ENCODE measurements at places on chromosomes 2 and 18.

DNA sequence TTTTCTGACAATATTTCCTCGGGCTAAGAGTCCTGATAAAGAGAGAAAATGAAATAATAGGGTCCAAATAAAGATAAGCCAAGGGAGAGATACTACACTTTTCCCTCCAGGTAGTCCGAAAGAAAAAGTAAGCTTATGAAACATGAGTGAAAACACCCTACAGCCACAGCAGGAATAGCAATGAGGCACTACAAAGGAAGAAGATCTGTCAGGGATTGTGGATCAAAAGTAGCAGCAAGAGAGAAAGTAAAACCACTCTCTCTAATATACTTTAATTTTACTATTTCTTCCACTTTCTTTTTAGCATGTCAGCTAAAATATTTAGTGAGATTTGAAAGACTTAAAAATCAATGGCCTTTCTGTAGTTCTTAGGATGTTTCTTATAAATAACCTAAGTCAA is 1601.8 kb downstream of the LRP1B start:
- no peak for DNase-seq

GRCh38 chr18:8229787-8230186 is 379.4 kb upstream of the RAB12 start:
- no peak for DNase-seq

DNA sequence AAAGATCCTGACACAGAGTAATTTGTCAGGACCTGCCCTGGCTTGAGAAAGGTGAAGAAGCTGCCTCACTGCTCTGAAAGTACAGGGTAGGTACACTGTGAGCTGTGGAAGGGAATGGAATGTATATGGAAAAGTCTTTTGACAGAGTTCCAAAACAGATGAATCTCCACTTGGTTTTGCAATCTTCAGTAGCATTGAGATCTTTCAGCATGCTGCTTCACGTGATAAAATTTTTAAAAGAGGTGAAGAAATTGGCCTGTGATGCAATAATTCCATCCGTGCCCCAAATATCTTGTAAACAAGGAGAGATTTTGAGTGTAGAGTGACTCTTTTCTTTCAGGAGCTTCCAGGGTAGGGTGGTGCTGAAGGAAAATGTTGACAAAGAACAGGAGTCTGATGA is 123.1 kb downstream of the OSR1 start:
- DNase-seq = no peak

DNA sequence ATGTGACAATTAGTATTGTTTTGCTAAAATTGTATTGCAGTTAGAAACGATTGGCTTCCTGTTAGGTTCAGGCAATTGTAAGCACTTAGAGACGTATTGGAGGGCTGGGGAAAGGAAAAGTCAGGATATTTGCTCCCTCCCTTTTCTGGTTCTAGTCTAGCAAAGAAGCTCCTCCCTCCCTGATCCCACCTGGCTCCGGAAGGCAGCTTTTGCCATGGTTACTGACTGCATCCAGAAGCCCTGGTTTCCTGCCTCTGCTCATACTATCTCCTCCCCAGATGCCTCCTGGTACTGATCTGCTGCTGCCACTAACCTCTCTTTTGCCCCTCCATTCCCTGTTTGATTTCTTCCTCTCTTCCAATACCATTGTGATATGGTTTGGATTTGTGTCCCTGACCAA is 275.9 kb downstream of the MREG start:
- no peak for DNase-seq

DNA sequence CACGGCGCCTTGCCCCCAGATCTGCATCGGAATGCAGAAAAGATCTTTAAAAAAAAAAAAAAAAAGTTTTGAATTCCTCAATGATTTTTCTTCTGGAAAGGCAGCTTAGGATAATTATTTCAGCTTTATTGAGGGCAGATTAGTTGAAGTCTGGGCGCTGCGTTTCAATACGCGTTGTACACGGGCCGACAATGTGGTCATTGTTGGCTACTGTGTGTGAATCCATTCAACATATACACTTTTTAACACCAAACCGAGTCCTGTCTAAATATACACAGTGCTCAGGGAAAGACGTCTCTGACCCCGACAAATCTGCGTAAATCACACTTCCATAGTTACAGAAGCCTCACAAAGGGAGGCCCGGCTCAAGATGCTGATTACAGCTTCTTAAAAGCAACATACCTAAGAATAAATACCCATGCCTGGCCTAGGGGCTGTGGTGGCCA is 1.4 kb upstream of the SIX3 start:
- DNase-seq = no peak

- no peak for DNase-seq
Measured at GRCh38 chr2:98571796-98572195, 36.5 kb downstream of the COA5 start.

- no peak for DNase-seq
Measured at GRCh38 chr2:46580416-46580815, 101.1 kb downstream of the TMEM247 start.

DNA sequence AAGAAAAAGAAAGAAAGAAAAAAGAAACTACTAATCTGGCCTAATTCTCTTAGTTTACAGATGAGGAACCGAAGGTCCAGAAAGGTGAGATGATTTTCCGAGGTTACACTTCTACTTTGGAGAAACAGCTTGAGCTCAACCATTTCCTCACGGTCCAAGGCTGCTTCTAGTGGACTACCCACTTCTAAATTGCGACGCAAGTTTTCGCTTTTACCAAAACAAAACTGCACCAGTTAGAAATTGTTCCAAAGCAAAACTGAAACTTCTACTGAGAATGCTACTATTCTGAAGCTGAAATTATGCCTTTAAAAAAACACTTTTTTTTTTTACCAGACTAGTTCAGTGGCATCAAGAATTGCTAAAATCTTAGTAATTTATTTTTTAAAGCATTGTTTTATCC is 101.6 kb downstream of the INO80D start:
- DNase-seq = no peak

DNA sequence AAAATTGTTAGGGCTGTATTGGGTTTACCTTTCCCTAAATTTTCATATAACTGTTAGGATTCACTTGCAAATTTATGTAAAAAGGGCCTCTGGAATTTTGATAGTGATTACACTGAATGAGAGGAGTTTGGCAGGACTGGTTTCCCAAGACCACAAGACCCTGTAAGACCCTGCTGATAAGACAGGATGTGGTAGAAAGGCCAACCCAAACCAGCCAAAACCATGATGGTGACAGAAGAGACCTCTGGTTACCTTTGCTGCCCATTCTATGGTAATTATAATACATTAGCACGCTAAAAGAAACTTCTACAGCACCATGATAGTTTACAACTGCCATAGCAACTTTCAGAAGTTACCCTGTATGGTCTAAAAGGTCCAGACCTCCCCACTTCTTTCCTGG is 8.3 kb upstream of the CASP10 start:
- no peak for DNase-seq

DNA sequence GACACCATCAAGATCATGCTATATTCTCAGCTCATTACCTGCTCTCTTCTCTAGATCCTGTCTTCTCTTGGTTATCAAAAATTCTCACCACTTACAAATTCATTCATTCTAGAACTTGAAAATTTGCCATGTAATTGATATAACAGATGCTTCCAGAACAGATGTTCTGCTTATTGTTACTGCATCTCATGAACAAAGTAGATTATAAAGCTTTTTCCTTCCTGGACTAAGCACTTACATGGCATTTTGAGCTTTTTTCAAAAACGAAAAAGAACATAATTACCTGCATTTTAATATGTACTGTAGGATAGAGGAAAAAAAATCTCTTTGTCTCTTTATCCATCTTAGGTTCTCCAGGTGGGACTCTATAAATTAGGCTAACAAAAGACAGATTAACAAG is 79.6 kb upstream of the CREB1 start:
- DNase-seq = no peak

- no peak for DNase-seq
Measured at GRCh38 chr2:109079590-109079989, 49.4 kb upstream of the SH3RF3 start.

DNA sequence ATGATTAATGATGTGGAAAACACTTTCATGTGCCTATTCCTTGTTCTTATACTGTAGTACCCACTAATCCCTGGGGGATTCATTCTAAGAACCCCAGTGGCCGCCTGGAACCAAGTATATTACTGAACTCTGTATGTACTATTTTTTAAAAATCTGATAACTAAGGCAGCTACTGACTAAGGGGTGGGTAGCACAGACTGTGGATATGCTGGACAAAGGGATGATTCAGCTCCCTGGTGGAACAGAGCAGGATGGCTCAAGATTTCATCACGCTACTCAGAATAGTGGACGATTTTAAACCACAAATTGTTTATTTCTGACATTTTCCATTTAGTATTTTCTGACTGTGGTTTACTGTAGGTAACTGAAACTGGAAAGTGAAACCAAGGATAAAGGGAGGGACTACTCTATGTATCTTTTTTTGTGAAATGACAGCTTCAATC is 41.8 kb upstream of the CDC42EP3 start:
- DNase-seq = no peak

DNA sequence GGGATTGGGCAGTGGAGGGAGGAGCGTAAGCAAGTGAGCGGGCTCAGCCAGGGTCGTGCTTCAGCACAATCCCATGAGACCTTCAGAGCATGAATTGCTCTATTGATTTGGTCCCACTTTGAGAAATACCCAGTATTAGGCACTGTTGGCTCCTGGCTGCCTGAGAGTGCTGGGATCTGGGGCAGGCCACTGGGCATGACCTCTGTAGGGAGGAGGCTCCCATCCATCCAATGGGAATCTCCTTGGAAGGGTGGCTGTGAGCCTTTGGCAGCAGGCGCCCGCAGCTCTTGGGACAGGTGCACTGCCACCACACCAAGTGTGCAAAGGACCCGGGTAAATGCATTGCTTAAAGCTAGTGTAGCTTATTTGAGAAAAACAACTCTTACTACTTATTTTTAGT is 137.5 kb downstream of the LDLRAD4 start:
- no peak for DNase-seq

- peak; percentile 38 for DNase-seq
Measured at GRCh38 chr2:231717281-231718171, 9.2 kb downstream of the PTMA start.

DNA sequence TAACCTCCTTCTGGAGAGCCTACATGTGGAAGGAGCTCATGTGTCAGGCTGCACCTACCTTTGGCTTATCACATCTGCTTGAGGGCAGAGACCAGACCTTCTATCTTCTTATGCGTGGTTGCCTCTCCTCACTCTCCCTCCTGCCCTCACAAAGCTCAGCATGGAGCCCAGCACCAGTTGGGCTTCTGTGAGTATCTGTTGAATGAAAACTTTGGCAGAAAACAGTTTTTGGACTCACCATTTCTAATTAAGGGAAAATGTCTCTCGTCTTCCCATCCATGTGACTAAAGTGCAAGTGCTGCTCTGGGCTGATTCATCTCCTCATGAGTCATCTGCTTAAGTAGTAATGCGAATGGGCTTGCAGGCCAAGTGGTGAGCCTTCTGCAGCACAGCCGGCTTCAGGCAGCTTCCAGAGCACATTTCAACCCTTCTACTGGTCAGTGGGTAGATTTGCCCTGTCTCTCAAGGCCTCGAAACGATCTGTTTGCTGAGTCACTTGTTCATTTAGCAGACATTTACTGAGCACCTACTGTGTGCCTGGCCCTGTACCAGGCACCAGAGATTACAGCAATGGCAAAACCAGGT is 102.6 kb downstream of the VSNL1 start:
- no peak for DNase-seq

DNA sequence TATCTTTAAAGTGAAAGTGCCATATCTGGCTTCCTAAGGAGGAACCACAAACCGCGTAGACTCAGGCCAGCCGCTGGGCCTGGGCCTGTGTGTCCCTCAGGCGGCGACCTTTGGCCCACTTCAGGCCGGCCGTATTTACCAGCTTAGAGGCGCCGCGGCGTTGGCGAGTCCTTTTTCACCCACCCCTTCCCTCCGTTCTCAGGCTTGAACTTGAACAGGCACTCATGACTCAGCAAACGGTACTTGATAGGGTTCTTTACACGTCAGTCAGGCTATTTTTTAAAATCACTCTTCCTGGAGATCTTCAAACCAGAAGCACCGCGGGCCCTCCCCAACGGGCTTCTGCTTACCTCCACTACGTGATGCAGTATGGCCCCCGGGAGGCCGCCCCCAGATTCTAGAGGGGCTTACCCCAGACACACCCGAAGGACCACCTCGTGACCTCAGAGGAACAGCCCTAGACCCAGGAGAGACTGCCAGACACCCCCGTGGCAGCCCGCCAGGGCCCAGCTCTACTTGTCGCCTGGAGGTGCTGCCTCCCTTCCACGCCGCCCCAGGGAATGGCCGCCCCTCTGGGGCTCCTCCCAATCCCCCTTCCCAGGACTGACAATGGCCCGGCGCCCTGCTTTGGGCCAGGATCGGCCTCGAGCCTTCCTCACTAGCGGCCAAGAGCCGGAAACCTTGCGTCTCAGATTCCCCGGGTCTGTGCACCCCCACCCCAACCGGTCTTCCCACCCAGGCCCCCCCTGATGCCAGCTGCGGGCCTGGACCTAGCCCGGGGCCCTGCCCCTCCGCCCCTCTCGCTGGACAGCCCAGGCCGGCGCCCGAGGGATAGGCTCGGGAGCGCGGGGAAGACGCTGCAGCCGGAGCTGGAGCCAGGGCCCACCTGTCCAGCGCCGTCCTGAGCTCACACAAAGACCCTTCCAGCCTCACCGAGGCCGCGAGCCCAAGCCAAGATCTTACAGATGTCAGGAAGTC is 33.8 kb upstream of the IMPA2 start:
- no peak for DNase-seq

GRCh38 chr18:23353459-23353858 is 99.6 kb upstream of the RIOK3 start:
- DNase-seq = no peak

DNA sequence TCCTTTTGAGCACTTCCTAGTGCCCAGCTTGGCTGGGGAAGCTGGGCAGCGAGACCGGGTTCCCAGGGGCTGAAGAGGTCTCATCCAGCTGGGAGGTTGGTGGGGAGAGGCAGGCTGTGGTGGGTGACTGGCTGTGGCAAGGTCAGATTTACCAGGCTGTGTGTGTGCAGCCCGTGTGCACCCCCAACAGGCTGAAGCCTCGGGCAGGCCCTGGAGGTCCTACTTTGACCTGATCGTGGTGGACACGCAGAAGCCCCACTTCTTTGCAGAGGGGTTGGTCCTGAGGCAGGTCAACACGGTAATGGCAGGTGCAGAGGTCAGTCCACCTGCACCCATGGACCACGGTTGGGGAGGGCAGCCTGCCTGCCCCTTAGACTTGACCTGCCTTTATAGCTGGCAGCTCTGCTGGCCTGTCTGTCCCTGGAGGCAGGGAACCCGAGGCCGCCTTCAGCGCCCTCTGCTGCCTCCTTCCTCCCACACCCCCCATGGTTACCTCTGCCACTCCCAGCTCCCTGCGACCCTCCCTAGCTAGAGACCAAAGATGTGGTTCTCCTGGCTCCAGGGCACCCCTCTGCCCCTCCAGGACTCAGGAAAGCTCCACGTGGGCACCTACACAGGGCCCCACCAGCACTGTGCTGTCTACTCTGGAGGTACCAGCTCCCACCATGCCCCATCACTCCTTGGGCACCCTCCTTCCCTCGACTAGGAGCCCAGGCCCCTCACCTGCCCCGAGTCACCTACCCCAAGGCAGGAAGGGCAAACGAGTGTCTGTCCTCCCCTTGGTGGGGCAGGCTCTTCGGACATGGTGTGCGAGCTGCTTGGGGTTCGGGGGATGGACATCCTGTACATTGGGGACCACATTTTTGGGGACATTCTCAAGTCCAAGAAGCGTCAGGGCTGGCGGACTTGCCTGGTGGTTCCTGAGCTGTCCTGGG is 4.0 kb downstream of the NT5DC4 start:
- no peak for DNase-seq

GRCh38 chr2:200654823-200655222 is 69.0 kb downstream of the AOX1 start:
- DNase-seq = no peak
